Hindlimb muscle (tissue), 1 donor: ENCODE measurements at places on chromosomes 2 and 18. TPM values are rescaled to one million over a fixed set of nuclear protein-coding genes. Genes with fewer than 3 reads are reported as not detected.

- DNase-seq: no peak
These were observed 64.2 kb downstream of the CCDC88A start for GRCh38 chr2:55355451-55355850.

DNA sequence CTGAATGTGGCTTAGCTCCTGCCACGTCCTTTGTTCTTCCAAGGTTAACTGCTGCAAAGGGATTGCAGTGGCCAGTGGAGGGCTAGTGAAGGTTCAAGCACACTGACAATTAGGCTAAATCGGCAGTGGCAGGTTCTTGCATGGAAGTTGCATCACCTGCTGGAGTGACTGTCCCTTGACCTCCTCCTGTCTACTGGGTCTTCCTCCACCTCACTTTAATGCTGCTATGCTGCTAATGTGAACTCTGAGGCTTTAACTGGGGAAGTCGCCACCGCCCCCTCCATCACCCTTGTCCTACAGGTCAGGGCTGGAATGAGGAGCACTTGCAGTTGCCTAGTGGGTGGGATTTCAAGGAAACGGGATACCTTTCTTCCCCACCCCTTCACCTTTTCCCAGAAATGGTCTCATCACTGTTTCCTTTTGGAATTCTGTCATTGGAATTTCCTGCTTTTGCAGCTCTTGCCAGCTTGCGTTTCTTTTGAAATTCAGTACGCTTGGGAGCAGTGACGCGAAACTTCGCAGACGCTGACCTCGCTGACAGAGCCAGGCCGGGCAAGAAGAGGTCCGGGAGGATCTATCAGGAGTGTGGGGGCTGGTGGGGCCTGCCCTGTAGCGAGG, 150.3 kb downstream of the SH3RF3 start:
- no peak for DNase-seq

- no peak for DNase-seq
These were observed 1.6 kb upstream of the GPR45 start for GRCh38 chr2:105239924-105240323.

GRCh38 chr2:100940766-100941645, 61.1 kb upstream of the RPL31 start:
- DNase-seq: no peak

GRCh38 chr18:58937071-58937886, 72.6 kb downstream of the ZNF532 start:
- DNase-seq: no peak

DNA sequence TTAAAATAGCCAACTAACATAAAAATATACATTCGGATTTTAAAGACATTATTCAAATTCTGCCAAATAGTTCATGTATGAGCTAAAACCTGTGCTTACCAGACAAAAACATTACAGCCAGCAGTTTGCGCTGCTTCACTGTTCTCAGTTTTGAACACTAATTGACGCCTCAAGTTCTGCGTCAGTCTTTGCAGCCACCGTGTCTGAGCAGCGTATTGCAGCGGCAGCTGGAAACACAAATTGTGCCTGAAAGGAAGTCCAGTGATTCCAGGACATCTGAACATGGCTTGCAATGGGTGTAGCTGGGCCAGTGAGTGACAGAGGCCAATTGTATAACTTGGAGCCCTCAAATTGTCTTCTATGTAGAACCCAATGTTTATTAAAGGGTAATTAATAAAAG, 267.6 kb downstream of the TFCP2L1 start:
- DNase-seq: no peak

GRCh38 chr2:190343089-190343535, 277 bp upstream of the INPP1 start:
- no peak for DNase-seq

DNA sequence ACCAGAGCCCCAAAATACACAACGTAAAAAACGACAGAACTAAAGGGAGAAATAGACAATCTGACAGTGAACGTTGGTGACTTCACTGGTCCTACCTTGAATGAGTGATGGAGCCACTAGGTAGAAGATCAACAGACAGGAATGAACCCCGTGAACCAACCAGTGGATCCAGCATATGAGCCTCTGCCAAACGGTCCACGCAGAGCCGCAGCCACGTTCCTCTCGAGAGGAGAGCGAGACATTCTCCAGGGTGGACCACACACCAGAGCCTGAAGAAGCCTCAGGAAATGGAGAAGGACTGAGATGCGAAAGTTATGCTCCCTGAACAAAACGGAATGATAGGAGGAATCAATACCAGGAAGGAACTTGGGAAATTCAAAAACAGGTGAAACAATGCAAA, 178.4 kb downstream of the RTP5 start:
- DNase-seq: no peak

- DNase-seq: no peak
These were observed 41.9 kb downstream of the AGPS start for GRCh38 chr2:177434475-177434874.

The SULT1C2 gene
- 0.15 TPM for polyA plus RNA-seq

The PAX8 gene
- polyA plus RNA-seq: 2.2 TPM

The RNF152 gene
- 5.5 TPM for polyA plus RNA-seq

The CNOT9 gene
- 38.7 TPM for polyA plus RNA-seq

The LHCGR gene
- 0.25 TPM for polyA plus RNA-seq

The LOXL3 gene
- polyA plus RNA-seq: 7.8 TPM
